ENCODE measurements at places on chromosomes 2 and 18.

GRCh38 chr2:150909613-150910012, 352.1 kb downstream of the RBM43 start:
- no peak for DNase-seq
- H3K36me3 ChIP-seq: no peaks in the 10 kb centered on the region
- H3K27ac ChIP-seq: no peak overlapping the region

- no peaks in the 10 kb centered on the region for H3K4me1 ChIP-seq
- no peak for DNase-seq
- no peak overlapping the region for H3K4me3 ChIP-seq
Measured at GRCh38 chr2:59575191-59575590, 978.3 kb downstream of the BCL11A start.

DNA sequence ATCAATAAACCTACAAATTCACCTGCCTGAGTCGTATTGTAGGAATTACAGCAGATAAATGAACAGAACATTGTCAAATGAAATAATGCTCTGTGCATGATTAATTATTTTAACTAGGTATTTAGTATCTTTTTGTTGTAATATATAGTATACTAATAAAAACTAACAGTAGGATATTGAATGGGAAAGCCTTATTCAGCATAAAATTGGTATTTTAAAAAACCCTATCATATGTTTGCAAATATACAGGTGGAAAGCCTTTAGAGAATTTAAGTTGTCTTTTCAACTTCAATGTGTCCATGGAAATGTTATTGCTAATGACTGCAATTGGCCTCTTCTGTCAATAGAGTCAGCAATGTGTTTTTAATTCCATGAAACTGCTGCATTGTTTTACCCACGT, 40.8 kb upstream of the SLC35F5 start:
- no peaks in the 10 kb centered on the region for H3K4me1 ChIP-seq
- no peak overlapping the region for H3K4me3 ChIP-seq
- DNase-seq: no peak
- H3K36me3 ChIP-seq: no peaks in the 10 kb centered on the region
- H3K27ac ChIP-seq: no peak overlapping the region

GRCh38 chr18:61856678-61857077, 36.1 kb downstream of the RNF152 start:
- H3K27me3 ChIP-seq: no peaks in the 10 kb centered on the region
- DNase-seq: no peak
- H3K4me3 ChIP-seq: no peak overlapping the region
- H3K36me3 ChIP-seq: no peaks in the 10 kb centered on the region
- H3K27ac ChIP-seq: no peak overlapping the region

- H3K27ac ChIP-seq: no peak overlapping the region
- H3K4me1 ChIP-seq: peaks cover 12% of the 10 kb centered on the region
- DNase-seq: no peak
- H3K27me3 ChIP-seq: no peaks in the 10 kb centered on the region
- no peaks in the 10 kb centered on the region for H3K36me3 ChIP-seq
Measured at GRCh38 chr2:238947920-238948710, 100.2 kb downstream of the TWIST2 start.
